ENCODE measurements at places on chromosomes 13 and 19.

GRCh38 chr13:41709511-41709910 lies 251.4 kb downstream of the VWA8 start:
- no peak for DNase-seq

DNA sequence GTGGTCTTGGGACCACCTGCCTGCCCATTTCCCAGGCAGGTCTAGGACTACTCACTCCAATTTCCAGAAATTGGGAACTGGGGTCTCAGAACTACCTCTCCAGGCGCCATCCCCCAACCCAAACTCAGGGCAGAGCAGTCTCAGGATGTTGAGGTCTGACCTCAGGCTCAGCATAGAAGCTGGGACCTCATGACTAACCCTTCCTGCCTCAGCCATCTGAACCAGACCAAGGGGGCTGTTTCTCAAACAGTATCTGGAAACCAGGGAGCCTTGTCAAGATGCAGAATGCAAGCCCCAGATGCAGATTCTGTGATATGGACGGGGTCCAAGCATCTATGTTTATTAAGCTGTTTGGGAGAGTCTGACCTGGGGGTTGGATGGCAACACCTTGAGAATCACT lies 1.3 kb downstream of the FBXW9 start:
- no peak for DNase-seq

- no peak for DNase-seq
Observed at GRCh38 chr13:109400209-109400608, 386.2 kb downstream of the IRS2 start.

DNA sequence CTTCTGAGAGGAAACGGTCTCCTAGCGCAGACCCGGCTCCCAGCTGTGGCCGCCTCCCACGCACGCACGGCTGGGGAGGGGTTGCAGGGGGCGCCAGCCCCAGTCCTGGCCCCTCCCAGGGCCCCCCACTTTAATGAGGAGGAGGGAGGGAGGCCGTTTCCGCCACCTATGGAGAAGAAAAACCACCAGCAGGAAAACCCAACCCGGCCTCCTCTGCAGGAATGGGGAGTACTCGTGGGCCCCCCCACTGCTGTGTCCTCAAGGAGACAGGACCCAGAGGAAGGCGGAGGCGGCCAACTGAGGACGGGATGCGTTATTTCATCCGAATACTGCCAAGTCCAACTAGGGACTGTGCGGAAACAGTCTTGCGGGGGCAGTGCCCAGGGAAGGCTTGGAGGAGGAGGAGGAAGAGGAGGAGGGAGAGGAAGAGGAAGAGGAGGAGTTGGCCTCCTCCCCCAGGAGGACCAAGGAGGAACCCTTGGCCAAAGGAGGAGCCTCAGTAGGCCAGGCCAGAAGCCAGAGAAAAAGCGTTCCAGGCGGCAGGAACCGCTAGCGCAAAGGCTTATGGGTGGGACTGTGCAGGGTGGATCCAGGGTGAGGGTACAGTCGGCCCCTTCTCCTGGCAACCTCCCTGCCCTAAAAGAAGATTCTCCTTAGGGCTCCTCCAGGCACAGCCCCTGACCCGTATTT lies 3.9 kb upstream of the SSBP4 start:
- peak; percentile 78 for DNase-seq

DNA sequence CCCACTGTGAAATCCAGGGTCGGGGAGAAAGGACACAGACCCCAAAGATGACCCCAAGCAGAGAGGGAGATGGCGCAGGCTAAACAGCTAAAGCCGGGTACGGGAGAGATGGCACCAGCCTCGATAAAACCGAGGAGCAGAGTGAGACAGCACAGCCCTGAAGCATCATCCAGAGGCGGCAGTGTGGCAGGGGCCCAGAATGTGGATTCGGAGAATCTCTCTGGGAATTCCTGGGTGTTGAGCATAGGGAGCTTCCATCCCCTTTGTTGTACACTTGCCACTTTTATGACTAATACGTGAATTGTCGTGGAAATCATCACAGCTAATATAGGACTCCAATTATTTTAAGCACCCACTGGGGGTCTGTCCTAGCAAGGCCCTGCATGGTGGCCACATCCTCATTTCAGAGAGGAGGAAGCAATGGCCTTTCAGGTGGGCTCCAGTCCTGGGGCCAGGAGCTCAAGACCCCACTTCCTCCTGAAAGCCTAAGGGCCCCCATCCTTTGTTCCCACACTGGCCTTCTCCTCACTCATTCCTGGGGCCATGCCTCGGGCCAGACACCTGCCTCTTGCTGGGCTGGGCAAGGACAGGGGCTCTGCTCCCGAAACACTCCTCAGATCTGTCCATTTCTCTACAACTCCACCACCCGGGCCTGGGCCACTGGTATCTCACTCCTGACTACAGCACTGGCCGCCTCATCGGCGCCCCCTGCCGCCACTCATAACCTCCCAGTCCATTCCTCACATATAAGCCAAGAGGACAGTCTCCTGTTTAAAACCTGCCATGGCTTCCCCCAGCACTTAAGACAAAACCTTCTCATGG lies 29.3 kb upstream of the ATP1A3 start:
- no peak for DNase-seq

GRCh38 chr13:96816874-96817273 lies 177.4 kb downstream of the OXGR1 start:
- DNase-seq: no peak

DNA sequence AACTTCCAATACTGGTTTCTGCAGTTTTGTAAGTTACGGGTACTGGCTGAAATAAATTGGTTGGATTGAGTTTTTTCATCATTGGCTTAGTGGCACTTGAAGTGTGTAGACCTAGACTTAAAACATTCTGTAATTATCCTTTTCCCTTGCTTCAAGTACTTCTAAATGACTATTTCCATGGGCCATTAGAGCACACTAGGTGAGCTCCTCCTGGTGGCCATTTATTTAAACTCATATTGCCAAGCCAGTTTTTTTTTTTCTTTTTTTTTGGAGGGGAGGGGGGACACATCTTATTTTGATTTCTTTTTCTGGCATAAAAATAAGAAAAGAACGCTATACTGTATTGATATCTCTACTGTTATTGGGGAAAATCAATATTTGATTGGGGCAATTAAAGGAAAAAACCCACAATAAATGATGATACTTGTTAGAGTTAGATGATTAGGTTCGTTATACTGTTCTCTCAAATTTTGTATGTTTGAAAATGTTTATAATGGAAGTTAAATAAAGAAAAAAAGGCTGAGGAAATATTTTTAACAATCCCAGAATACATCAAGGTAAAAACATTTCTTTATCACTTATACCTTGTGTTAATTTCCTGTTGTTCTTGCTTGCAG lies 82.9 kb downstream of the PDS5B start:
- peak; percentile 42 for DNase-seq

- peak; percentile 12 for DNase-seq
Observed at GRCh38 chr19:28313633-28314032, 899.3 kb downstream of the UQCRFS1 start.

- no peak for DNase-seq
Observed at GRCh38 chr13:45940061-45940460, 88.5 kb upstream of the SIAH3 start.

- DNase-seq: no peak
Observed at GRCh38 chr13:28534210-28534609, 39.3 kb upstream of the FLT1 start.

GRCh38 chr13:71867131-71867814 lies at the start of gene DACH1:
TSS of gene DACH1 (minus strand) at chr13:71867204.
- no peak for DNase-seq

DNA sequence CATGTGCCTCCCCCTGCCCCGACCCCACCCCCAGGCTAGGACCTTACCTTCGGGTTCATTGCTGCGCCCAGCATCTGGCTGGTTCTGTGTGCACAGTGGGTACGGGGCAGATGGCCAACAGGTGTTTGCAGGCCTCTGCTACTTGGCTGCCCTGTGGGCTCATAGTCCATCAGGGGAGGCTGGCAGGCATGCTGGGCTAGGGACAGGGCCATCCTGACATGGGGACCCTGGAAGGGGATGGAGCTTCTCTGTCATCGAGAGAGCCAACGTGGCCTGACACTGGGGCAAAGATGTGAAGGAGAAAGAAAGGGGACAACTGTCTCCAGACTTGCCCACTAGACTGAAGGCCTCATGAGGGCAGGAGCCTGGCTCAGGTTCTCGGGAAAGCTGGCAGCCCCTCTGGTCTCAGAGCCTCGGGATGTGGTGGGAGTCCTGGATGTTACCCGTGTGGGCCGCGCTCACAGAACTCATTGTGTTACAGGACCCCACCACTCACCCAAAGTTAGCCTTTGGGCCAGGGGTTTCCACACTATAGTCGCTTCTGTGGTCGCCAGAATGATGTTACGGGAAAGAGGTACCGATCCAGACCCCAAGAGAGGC lies 4.7 kb downstream of the ZNF536 start:
- no peak for DNase-seq

DNA sequence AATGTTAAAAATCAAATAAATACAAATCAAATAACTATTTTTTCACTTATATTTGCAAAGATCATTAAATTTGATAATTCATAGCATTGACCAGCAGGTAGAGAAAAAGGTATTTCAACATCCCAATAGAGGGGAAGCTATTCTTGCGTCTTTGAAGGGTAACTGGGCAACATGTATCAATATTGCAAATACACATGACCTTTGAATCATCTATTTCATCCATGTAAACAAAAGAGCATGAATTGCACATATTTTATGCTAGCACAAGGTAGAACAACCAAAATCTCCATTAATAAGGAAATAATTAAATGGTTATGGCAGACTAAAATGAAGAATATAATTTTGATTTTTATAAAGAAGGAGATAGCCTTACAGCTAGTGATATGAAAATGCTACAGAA lies 372.8 kb downstream of the GPC5 start:
- DNase-seq: no peak

- no peak for DNase-seq
Observed at GRCh38 chr19:7063339-7063738, 4.9 kb upstream of the MBD3L3 start.

GRCh38 chr19:9793071-9793591 lies 24.6 kb upstream of the ZNF846 start:
- DNase-seq: no peak

GRCh38 chr19:33399081-33399744 lies 25.7 kb downstream of the CEBPG start:
- DNase-seq: no peak

- no peak for DNase-seq
Observed at GRCh38 chr19:55585658-55586339, 5.2 kb upstream of the ZNF579 start.

DNA sequence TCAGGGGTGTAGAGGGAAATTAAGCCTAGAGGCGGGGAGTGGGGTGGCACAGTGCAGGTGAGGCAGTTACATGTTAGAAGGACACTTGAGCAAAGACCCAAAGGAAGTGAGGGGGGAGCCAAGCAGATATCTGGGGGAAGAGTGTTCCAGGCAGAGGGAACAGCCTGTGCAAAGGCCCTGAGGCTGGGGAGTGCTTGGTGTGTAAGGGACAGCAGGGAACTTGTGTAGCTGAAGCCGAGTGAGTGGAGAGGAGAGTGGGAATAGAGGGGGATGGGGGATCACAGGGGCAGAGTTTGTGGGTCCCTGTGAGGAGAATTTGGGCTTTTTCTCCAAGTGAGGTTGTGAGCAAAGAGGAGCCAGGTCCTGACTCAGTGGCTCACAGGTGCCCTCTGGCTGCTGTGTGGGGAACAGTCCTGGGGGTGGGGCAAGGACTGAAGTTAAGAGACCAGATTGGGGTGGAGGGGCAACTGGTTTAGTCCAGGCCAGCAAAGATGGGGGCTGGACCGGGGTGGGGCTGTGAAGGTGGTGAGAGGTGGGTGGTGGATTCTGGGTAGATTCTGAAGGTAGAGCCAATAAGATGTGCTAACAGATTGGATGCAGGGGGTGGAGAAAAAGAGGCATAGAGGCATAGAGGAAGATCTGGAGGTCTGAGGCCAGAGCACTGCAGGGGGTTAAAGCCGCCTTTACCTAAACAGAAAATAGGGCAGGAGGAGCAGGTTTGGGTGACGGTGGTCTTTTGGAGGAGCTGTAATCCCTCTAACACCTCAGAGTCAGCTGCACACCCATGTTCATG lies 75.3 kb downstream of the CACNA1A start:
- no peak for DNase-seq

- no peak for DNase-seq
Observed at GRCh38 chr19:7417671-7418324, 69.1 kb downstream of the ARHGEF18 start.

DNA sequence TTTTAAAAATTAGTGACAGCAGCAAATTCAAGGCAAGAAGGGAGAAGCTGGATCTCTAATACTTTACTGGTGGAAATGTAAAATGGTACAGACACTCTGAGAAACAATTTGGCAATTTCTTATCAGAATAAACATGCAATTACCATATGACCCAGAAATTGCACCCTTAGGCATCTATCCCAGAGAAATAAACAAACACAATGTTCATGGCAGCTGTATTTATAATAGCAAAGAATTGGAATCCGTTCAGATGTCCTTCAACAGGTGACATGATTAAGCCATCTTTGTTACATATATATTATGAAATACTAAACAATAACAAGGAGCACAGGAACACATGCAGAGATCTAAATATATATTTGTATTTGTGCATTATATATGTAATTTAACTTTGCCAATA lies 756.5 kb downstream of the SLITRK1 start:
- DNase-seq: no peak

DNA sequence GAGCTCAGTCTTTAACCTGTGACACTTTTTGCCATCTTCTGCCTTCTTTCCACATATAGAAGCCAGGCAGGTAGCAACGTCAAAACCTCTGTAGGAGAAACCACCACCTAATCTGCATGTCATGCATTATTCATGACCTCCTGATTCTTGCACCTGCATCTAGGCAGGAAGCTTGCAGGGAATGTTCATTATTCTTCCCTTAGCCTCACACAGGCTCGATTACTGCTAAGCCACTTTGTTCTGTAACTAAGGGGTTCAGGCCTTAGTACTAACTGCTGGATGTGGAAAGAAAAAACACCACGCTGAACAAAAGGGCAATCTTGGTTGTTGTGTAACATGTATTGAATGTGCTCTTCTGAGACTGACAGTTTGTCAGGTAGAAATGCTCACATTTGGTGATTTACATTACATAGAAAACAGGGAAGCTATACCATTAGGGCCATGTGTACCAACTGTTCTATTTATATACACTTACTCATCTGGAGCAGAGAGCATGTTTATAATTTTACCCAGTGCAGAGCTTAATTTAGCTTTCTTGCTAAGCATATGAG lies 366.9 kb downstream of the KLF12 start:
- no peak for DNase-seq

DNA sequence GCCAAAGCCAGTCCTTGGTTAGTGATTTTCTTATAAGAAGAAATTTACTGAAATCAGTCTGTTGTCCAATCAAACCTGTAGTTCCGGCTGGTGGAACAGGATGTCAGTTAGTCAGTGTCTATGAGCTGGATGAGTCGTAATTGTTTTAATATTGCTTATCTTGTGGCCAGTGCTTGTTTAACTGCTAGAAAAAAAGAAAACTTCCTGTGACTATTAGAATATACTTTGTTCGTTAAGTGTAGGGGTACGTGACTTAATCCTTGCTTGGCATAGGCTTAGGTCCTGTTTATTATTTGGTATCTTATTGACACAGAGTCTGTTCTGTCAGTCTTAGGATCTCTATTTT lies 1484.8 kb upstream of the MIR17HG start:
- DNase-seq: no peak

- no peak for DNase-seq
Observed at GRCh38 chr19:34104096-34104495, 68.2 kb upstream of the LSM14A start.

DNA sequence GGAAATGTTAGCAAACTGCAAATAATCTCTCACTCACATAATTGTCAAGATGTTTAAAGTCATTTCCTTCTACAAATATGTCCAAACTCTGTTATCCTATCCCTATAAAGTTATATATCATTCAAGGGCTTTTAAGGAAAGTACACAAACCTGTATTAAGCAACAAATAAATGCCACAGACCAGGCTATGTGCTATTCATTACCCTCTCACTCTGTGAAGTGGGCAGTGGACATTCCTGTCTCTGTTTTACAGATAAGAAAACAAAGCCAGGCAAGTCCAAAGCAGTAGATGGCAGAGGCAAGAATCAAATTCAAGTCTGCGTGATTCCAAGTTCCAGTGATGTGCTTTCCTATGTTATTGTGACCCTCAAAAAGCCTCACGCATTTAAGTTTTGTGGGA lies 140.6 kb downstream of the LHFPL6 start:
- no peak for DNase-seq
